ENCODE measurements at places on chromosomes 1 and 21. TPM values are rescaled to one million over a fixed set of nuclear protein-coding genes. Genes with fewer than 3 reads are reported as not detected.

The XCL1 gene
- not detected for polyA plus RNA-seq

The BTBD19 gene
- 5.4 TPM for polyA plus RNA-seq

The ST6GALNAC5 gene
- 2.7 TPM for polyA plus RNA-seq

The KRTAP21-2 gene
- polyA plus RNA-seq, result not detected

- no peak for DNase-seq
Observed at GRCh38 chr1:76209238-76209637, 134.7 kb downstream of the ST6GALNAC3 start.

DNA sequence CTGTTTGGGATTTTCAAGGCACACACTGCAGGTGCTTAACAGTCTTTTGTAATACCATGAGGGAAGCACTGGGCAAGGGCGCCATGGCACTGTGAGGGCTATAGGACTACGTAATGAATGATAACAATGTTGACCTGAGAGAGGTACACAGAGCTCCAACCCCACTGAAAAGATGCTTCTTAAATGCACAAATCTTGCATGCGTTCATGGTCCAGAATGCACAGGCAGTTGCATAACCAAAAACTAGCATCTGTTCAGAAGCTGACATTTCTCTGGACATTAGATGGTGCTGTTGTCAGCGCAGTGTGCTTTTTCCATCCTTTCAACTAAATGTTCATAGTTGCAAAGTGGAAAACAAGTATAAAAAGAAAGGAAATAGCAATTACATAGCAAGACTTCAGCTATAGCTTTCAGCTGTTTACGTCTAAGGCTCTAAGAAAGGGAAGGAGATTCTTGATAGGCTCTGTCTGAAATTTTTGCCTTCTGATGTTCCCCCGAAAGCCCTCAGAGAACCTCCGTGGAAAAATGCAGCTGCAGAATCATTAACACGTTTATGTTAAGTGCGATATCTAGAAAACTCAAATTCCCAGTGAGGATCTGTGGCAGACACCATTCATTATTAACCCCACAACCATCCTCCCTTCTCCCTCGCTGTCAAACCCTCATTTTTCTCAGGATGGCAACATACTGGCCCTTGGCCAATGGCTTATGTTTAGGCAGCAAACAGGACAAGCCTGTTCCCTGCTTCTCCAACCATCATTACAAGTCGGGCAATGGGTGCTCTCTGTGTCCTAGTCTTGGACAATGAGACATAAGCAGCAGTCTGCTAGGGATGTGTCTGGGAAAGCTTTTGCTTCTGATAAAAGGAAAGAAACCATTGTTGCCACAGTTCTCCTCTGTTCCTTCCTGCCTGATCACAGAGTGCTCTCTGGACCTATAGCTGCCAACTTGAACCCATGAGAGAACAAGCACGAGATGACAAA, 8.2 kb upstream of the TARBP1 start:
- DNase-seq, result peak; percentile 79

DNA sequence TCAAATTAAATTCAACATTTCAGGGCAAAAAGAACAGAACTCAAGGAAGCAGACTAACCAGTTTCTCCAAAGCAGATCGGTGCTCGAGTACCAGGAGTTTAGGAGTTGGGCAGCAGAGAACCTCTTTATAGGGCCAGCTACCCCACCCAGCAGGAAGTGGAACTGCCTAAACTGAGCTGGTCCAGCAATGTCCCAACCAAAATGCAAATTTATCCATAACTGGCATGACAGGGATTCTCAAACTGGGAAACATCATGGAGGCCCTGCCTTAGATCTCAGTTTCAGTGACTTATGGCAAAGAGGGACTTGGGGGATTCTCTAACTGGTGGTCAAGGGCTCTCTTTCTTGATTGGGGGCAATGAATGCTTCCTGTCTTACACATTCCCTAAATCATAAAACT, at the start of gene SPRR2B:
Gene SPRR2B (minus strand): TSS at position 101 of the 400 bp plus-strand sequence. CDS start 772 bp downstream, outside the sequence.
- no peak for DNase-seq

- DNase-seq, result no peak
Observed at GRCh38 chr21:15095326-15095725, 30.5 kb upstream of the NRIP1 start.

DNA sequence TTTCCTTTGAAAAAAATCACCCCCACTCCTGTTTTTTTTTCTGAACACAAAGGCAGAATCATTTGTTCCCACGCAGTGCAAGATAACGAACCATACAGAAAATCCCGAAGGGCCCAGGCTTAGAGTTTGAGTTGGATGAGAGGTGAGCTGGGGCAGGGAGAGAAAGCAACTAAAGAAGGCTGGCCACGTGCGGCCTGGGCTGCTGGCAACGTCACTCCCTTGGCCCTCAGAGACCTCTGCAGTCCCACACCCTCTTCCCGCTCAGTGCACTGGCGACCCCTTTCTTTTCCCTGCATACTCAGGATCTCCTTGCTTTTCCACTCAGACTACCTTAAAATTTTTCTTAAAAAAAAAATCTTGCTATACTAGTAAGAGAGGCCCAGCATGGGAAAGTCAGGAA, 28.2 kb upstream of the CRNN start:
- no peak for DNase-seq

DNA sequence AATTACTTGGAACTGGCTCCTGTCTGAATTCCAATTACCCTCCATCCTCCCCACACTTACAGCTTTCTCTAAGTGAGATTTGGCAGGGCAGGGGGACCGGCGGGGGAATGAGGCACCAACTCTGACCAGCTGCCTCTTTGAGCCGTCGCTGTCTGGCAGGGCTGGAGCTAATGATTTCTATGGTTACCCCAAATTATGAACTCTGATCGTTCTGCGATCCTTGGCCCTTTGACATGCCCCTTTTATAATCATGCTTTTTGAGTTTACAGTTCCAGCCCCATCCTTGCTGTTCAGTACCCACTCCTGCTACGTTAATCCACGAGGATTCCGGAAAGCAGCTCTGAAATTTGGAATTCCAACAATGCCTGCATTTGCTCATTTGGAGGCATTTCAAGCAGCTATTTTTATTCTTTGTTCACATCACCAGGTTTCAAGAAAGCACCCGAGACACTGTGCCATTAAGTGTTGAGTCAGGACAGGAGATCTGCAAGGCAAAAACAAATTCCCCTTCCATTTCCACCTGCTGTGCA, 54.6 kb upstream of the LBR start:
- no peak for DNase-seq

DNA sequence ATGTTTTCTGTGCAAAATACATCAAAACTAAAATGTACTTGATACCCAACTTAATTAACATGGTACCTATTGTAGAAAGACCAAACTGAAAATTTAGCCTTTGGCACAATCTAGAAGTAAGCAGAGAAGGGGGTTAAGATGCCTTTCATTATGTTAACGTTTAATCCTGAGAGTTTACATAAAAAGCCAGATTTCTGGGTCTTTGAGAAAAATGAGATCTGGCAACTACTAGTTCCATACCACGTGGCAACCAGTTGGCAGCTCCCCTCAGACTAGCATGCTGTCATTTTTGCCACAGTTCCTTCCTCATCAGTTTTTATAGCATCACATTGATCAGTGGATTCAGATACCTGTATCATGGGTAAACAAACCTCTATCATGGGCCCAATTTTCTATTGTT, 1.5 kb downstream of the RO60 start:
- peak; percentile 4 for DNase-seq

- no peak for DNase-seq
Observed at GRCh38 chr21:42040411-42041180, 30.4 kb upstream of the ZBTB21 start.

GRCh38 chr1:101388904-101389546, 152.2 kb downstream of the S1PR1 start:
- no peak for DNase-seq

DNA sequence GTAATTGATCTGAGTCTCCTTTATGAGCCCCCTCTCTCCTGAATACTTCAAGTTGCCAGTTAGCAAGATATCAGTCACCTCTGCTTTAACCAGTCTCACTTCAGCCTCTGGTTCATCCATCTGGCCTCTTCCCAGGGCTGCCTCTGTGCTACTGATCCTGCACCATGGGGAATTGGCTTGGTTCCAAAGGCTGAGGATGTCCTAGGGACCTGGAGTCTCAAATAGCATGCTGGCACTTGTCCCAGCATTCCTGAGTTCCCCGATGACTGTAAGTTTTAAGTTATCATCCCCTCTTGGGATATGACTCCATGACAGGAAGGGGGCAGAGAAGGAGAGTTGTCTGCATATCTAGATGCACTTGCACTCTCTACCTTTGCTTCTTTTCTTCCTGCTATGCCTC, 252.0 kb downstream of the PTBP2 start:
- no peak for DNase-seq

- DNase-seq, result no peak
Observed at GRCh38 chr1:172898866-172899265, 151.9 kb downstream of the TNFSF18 start.

DNA sequence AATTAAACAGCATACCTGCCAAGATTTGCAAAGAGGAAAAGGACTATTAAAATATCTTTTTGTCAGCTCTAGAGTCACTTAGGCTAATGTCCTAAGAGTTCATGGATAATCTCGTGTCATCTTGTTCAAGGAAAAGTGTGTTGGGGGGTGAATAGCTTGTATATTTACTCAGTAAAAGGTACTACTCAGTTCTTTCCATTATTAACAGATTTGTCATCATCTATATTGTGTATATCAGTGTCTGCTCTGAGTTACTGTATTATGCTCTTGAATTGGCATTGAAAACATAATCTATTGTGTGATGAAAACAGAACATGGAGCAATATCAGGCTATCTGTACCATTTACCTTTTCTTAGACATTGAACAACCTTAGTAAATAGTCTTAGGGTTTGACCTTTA, 41.9 kb downstream of the SMG7 start:
- no peak for DNase-seq

DNA sequence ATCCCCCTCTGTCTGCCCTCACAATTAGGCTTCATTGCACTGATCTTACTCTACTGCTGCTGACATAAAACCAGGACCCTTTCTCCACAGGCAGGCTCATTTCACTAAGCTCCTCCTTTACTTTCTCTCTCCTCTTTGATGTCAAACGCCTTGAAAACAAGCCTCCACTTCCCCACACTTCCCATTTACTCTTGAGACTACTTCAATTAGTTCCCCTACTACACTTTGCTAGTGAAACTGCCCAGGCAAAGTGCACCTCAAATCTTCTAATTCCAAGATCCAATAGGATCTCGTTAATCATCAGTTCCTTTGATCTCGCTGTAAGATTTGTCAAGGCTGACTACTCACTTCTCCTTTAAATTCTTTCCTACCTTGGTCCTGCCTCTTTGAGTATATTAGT, 5.9 kb upstream of the CDC20 start:
- DNase-seq, result no peak

DNA sequence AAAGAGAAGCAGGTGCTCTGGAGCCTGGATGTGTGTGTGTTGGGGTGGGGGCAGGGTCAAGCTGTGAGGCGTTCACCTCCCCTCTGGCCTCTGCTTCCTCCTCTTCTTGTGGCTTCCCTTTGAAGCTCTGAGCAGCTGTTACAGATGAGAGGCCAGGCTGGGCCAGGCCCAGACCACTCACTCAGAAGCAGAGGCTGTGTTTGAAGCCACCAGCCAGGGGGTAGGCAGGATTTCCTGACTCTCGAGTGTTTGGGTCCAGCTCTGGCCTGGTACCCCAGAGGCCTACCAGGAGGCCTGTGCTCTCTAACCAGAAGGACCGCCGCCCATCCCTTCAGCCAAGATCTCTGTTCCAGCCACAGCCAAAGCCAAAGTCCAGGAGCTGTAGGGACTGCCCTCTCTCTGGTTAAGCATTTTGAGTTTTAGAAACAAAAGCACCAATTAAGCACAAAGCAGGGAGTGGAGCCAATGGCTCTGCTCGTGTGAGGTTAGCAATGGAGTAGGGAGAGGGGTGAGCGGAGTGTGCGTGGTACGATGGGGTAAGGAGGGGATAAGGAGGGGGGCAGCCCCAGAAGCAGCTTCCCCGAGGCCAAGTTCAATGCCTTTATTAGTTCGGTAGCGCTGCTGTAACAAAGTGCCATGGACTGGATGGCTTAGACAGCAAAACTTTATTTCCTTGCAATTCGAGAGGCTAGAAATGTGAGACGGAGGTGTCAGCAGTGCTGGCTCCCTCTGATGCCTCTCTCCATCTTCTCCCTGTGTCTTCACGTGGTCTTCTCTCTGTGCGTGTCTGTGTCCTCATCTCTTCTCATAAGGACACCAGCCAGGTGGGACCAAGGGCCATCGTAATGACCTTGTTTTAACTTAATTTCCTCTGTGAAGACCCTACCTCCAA, 20.5 kb downstream of the RCSD1 start:
- DNase-seq, result no peak

DNA sequence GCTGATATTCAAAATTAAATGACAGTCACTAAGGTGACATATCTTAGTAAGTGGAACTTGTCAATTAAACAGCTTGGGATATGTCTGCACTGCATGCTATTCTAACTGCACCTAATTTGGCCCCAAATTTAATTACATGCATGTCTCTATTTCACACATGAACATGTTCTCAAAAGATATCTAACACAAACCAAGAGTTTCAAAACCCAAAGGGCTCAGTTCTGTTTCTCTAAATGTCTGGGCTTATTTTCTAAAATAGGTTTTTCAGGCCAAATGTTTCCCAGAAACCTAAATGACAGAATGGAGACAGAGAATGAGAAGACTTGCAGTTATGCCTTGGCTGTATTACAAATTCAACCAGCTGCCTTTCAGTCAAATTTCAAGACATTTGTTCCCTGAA, 11.3 kb downstream of the RAB29 start:
- no peak for DNase-seq

- DNase-seq, result no peak
Observed at GRCh38 chr1:200627575-200628222, 7.1 kb upstream of the KIF14 start.

DNA sequence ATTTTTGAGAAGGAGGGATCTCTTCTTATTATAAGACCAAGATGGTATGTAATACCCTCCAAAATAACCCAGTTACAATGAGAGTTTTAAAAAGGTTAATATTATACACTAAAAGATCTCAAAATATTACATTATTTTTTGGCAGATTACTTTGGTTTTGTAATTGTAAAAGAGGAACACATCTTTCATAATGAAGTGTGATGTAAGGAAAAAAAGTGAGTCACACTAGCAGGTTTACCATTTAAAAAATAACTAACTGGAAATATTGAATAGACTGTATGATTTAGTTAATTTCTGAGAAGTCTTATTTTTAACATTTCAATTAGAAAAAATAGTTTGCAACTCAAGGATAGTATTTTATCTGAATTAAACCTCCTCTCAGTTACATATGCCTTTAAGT, 1.1 kb downstream of the F5 start:
- DNase-seq, result no peak

- no peak for DNase-seq
Observed at GRCh38 chr1:91750398-91750996, 135.5 kb downstream of the TGFBR3 start.

Data from muscle of back (tissue), 13 donors.